Stimulated activated CD4-positive, alpha-beta T cell treated with anti-CD3 and anti-CD28 coated beads, Interleukin-4, amount 100 ng/mL, for 24 hours (primary cell): ENCODE measurements at places on chromosomes 11 and 22.

- no peak for DNase-seq
Observed at GRCh38 chr11:69654001-69654659, 13.2 kb downstream of the CCND1 start.

DNA sequence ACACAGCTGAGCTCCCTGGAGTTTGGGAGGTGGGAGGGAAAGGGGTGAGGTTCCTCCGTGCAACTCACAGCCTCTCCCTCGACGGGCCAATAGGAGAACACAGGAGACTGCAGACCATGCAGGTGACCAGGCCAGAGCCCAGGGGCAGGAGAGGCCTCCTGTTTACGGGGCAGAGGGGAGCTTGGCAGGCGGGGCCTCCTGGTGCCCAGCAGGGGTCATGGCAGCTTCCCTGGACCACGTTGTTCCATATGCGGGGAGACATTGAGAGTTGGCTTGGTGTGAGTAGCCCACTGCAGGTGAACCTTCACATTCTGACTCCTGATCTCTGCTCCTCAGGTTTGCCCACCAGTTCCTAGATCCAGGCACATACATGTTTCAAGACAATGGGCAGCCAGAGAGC lies 19.3 kb upstream of the XKR3 start:
- DNase-seq = no peak

DNA sequence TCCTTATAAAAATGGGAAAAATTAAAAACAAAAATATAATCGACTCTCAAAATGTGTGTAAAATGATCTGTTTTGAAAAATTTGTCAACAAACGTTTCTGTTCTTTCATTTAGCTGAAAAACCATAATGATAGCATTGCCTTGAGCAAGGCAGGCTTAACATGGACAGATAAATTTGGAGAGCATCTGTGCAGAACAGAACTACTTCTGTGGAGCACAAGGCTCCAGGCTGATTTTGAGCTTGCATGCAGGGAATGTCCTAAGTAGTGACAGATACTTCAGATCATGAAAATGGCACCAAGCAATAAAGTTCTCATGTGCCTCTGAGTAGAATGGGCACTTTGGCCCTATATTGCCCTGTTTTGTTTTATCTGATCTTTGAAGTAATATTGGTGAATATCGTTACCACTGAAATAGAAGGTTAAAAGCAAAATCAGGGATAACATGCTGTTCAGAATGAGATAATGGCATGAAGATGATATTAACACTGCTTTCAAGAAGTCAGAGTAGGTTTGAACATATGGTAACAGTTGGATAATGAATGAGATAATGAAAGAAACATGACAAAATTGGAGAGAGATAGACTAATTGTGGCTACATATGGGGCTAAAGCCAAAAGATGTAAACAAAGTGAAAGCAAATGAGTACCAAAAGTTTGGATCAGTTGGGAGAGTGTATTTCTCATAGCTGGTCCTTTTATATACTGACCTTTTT lies 730.5 kb upstream of the CCDC179 start:
- no peak for DNase-seq

GRCh38 chr11:35303596-35304385 lies 115.6 kb downstream of the SLC1A2 start:
- no peak for DNase-seq

GRCh38 chr11:15159085-15159484 lies 44.4 kb downstream of the INSC start:
- DNase-seq = no peak

DNA sequence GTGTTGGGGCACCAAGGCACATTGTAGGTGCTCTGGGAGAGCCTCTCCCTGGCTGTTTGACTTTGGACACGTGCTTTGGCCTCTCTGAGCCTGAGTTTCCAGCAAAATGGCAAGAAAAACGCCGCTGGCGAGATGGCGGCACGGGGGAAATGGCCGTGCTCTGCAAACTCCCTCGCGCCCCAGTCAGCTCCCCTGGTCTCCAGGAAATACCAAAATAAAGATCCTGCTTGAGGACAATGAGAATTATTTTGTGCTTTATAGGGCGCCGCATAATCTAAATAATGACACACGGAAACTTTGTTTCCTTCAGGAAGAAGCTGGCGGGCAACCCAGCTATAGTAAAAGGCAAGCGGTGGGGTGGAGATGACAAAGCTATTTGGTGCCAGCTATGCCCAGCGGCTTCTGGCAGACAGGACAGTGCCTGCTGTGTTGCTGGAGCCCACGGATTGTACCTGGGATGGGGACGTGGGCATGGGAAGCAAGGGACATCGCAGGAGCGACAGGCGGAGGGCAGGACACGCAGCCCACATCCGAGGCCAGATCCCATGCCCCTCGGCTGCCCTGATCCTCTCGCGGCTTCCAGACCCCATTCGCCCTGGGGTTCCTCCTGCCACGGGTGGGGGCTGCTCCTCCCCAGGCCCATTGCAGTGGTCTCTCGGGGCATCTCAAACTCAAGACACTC lies 26.3 kb upstream of the RFPL3 start:
- DNase-seq = no peak

- DNase-seq = no peak
Observed at GRCh38 chr22:20203552-20204201, 52.8 kb upstream of the CCDC188 start.

DNA sequence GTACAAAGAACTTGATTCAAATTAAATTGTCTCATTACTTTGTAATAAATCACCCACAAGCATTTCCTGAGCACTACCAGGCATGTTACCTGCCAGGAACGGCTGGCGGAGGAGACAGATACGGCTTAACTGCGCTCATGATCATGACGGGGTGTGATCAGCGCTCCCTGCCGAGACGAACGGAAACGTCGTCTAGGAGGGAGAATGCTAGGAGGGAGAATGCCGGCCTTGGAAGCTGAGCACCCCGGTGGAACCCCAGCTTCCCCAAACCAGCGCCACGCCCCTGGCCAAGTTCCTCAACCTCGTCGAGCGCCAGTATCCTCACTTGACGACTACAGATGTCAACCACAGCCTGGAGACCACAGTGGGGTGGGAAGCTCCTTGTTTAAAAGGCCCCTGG lies 272.8 kb downstream of the CTTN start:
- no peak for DNase-seq
